ENCODE measurements at places on chromosomes 3 and 15. TPM values are rescaled to one million over a fixed set of nuclear protein-coding genes. Genes with fewer than 3 reads are reported as not detected.

The GHSR gene
- not detected for total RNA-seq

DNA sequence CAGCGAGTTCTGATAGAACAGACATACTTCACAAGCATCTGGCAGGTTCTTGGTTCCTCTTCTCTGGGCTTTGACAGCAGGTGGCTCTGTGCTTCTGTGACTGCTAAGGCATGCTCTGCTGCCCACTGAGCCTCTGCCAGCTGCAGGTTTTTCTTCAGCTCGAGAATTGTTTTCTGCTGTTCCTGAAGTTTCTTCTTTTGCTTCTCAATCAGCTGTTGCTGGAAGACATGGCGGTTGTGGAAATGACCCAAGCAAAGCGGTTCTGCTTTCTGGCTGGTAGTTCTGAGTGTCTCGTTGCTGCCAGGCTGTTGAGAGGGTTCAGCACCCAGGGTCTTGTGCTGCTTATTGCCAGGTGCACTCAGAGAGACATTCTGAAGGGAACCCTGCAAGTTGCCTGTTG, 50.8 kb downstream of the CCDC191 start:
- H3K27ac ChIP-seq, result no peak overlapping the region
- H3K36me3 ChIP-seq, result peaks cover 13% of the 10 kb centered on the region
- no peaks in the 10 kb centered on the region for H3K27me3 ChIP-seq
- no peak for DNase-seq
- H3K4me3 ChIP-seq, result no peak overlapping the region
- H3K4me1 ChIP-seq, result no peaks in the 10 kb centered on the region

GRCh38 chr3:54536450-54536849, 391.4 kb downstream of the LRTM1 start:
- no peak for DNase-seq
- no peaks in the 10 kb centered on the region for H3K36me3 ChIP-seq
- peaks cover 5% of the 10 kb centered on the region for H3K27me3 ChIP-seq
- H3K27ac ChIP-seq, result no peak overlapping the region

The VGLL3 gene
- total RNA-seq, result 6.1 TPM

DNA sequence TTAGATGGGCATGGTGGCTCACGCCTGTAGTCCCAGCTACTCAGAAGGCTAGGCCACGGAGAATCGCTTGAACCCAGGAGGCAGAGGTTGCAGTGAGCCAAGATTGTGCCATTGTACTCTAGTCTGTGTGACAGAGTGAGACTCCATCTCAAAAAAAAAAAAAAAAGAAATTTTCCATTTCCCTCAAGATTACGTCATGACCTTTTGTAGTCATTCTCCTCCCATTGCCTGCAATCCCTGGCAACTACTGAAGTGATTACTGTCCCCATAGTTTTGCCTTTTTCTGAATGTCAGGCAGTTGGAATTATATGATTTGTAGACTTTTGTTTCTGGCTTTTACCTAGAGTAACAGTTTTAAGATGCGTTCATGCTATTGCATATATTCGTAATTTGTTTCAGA, 28.0 kb downstream of the WDR76 start:
- no peaks in the 10 kb centered on the region for H3K4me1 ChIP-seq
- DNase-seq, result no peak
- no peaks in the 10 kb centered on the region for H3K27me3 ChIP-seq
- peaks cover 9% of the 10 kb centered on the region for H3K36me3 ChIP-seq

The GAP43 gene
- 42.9 TPM for total RNA-seq

DNA sequence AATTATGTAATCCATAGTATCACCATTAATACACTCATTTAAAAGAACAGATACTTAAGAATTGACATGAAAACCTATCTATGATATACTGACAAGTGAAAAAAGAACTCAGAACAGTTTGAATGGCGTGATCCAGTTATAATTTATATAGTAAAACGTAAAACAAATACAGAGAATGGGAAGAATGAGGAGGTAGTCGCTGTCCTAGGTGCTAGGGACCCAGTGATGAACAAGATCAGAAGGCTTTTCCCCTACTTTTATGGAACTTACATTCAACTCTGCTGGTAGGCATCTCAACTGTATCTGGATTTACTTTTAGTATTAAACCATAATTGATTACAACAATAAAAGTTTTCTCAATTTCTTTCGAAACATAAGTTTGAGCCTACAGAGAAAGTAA, 31.8 kb downstream of the GSK3B start:
- H3K4me1 ChIP-seq, result peaks cover 23% of the 10 kb centered on the region
- no peak overlapping the region for H3K4me3 ChIP-seq
- H3K27me3 ChIP-seq, result no peaks in the 10 kb centered on the region

The ALDH1A3 gene
- 8.0 TPM for total RNA-seq

The CCDC54 gene
- total RNA-seq, result not detected

The ADAMTS17 gene
- 2.3 TPM for total RNA-seq

The MKRN3 gene
- 3.8 TPM for total RNA-seq

DNA sequence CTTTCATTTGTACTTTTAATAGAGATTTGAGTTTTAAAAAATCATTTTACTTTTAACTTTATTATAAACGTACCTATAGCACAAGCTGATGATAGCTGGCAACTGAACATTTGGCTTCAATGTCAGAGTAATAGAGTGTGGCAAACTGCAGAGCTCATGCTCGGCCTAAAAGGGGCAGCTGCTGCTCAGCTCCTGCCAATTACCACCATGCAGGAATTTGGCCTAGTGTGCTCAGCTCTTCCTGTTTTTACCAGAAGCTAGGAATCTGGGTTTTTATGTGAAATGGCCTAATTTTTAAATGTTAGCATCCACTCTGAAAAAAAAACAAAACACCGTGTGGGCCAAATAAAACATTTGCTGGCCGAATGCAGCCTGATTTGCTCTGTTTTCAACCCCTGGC, 1.8 kb downstream of the IFT122 start:
- H3K27me3 ChIP-seq, result no peaks in the 10 kb centered on the region
- H3K4me3 ChIP-seq, result peak overlapping the region; percentile 95
- no peak for DNase-seq
- H3K27ac ChIP-seq, result no peak overlapping the region
- H3K36me3 ChIP-seq, result no peaks in the 10 kb centered on the region
- H3K4me1 ChIP-seq, result peaks cover 42% of the 10 kb centered on the region

GRCh38 chr3:31370681-31371080, 162.0 kb upstream of the STT3B start:
- H3K27me3 ChIP-seq, result no peaks in the 10 kb centered on the region
- no peak for DNase-seq
- no peaks in the 10 kb centered on the region for H3K36me3 ChIP-seq
- no peak overlapping the region for H3K4me3 ChIP-seq
- no peaks in the 10 kb centered on the region for H3K4me1 ChIP-seq

DNA sequence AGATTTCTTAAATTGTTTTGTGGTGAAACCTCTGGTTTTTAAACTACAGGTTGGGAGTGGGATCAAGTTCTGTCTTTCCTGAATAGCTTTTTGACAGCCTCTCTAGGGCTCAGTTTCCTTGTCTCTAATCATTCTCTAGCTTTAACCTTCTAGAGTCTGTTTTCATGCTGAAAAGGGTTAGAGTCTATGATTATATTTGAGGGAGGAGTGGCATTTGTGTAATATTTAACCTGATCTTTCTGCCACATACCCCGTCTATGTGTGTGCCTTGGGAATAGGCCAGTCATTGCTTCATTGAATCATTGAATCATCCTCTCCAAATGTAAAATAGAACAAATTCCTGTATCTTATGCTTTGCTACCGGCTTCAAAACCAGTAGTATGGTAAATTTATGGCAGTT, 204.9 kb downstream of the KLHL25 start:
- H3K4me3 ChIP-seq, result no peak overlapping the region
- peaks cover 41% of the 10 kb centered on the region for H3K4me1 ChIP-seq
- H3K27me3 ChIP-seq, result no peaks in the 10 kb centered on the region
- no peak overlapping the region for H3K27ac ChIP-seq
- peaks cover 11% of the 10 kb centered on the region for H3K36me3 ChIP-seq
- DNase-seq, result no peak

DNA sequence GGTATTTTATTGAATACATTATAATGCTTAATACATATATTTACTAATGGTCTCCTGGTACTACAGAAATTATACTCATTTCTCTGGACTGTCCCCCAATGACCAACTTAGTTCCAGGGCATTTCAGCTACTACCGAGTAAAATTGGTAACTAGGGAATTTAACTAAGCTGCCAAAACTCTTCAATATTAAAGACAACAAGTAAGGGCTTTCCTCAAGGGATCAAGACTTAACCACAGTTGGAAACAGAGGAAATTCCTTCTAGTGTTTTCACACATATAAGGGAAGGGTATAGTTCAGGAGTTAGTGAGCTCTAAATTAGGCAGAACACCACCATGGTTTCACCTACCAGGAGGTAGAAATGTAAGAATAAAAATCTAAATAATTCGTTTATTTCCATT, 357.4 kb downstream of the TBL1XR1 start:
- DNase-seq, result no peak
- H3K4me1 ChIP-seq, result no peaks in the 10 kb centered on the region

DNA sequence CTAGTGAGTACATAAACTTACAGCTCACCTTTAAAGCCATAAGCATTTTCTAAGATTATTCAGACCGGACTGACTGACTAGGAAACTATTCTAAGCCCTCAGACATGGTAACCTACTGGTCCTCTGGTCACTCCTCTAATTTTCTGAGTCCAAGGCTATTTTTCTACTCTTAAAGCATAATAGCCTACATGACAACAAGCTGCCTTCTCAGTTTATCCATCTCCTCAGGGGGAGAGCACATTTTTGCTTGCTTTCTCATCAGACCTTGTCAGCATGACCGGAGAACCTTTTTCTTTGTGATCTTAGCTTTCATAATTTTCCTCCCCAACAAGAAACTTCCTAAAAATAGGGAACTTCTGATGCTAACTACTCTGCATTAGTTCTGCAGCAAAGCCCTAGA, 38.4 kb downstream of the UBP1 start:
- H3K36me3 ChIP-seq, result peaks cover 10% of the 10 kb centered on the region
- no peak for DNase-seq
- no peak overlapping the region for H3K4me3 ChIP-seq
- H3K27me3 ChIP-seq, result no peaks in the 10 kb centered on the region
- no peaks in the 10 kb centered on the region for H3K4me1 ChIP-seq

DNA sequence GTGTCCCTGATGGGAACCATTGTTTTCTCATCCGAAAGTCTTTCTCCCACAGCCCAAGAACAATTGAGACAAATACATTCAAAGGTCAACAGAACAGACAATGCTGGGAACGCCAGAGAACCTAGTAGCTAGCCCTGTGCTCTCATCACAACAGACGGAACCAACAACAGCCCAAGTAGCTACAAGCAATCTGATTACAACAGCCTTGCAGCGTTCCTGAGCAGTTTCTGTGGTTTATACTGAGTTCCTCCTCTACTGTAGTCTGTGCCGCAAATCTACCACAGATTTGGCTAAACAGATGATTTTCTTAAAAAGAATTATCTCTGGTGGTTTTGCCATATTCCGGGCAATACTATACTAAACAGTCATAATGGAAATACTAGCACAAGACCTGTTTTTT, 435.6 kb downstream of the MECOM start:
- no peak overlapping the region for H3K4me3 ChIP-seq
- peaks cover 12% of the 10 kb centered on the region for H3K4me1 ChIP-seq

DNA sequence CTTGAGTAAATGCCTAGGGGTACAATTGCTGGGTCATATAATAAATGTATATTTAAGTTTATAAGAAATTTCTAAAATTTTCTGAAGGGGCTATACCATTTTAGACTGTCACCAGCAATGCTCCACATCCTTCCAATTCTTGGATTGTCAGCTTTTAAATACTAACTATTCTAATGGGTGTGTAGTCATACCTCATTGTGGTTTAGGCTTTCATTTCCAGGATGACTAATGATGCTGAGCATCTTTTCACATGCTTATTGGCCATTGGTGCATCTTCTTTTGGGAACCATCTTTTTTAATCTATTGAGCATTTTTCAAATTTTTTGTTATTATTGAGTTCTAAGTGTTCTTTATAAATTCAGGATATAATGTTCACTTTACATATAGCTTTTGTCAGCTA, 52.5 kb upstream of the CORO2B start:
- no peak overlapping the region for H3K27ac ChIP-seq
- no peak overlapping the region for H3K4me3 ChIP-seq
- H3K27me3 ChIP-seq, result no peaks in the 10 kb centered on the region
- H3K36me3 ChIP-seq, result no peaks in the 10 kb centered on the region
- H3K4me1 ChIP-seq, result no peaks in the 10 kb centered on the region
- DNase-seq, result no peak

DNA sequence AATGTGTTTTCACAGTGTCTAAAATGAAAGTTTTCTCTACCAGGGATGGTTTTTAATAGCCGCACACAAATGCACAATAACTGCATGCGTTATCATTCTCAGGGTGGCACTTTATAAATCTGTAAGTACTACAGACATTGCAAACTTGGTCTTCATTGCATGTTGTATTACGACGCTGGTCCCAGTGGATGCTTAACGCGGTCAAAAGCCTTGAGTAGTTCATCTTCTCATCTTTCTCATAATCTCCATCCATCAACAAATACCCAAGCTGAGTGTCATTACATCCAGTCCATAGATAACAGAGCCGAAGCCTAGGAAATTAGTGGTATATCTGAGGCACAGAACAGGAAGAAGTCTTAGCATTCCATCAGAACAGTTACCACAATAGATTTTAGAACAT, 72.6 kb downstream of the USF3 start:
- no peak overlapping the region for H3K4me3 ChIP-seq
- no peak overlapping the region for H3K27ac ChIP-seq
- peaks cover 34% of the 10 kb centered on the region for H3K27me3 ChIP-seq

GRCh38 chr3:177208223-177208622, 10.9 kb upstream of the TBL1XR1 start:
- no peak overlapping the region for H3K4me3 ChIP-seq
- H3K27ac ChIP-seq, result no peak overlapping the region
- no peak for DNase-seq
- H3K4me1 ChIP-seq, result peaks cover 10% of the 10 kb centered on the region
- H3K27me3 ChIP-seq, result no peaks in the 10 kb centered on the region

DNA sequence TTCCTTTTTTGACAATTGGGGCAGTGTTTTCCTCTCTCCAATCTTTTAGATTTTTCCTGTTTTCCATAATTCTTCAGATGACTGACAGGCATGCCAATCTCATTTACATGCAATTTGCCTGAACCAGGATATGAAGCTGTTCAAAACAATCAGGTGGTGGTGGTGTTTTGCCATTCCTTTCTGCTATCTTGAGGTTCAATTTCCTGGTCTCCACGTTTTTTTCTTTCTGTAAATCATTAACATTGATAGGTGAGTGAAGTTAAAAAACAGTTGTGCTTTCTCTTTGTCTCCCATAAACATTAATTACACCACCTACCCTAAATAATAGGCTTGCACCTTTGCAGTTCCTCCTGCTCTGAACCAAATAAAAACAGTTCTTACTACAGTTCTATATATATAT, 49.1 kb downstream of the C2CD4A start:
- DNase-seq, result no peak
- H3K4me1 ChIP-seq, result peaks cover 14% of the 10 kb centered on the region
- H3K27ac ChIP-seq, result no peak overlapping the region
- H3K36me3 ChIP-seq, result no peaks in the 10 kb centered on the region
- no peaks in the 10 kb centered on the region for H3K27me3 ChIP-seq
